Left ventricle myocardium inferior (tissue), 1 donor: ENCODE measurements at places on chromosomes 7 and 10.

GRCh38 chr7:128908750-128909624 is 1.5 kb downstream of the KCP start:
- no peak for DNase-seq

- no peak for DNase-seq
These were observed 37.9 kb upstream of the ABCB5 start for GRCh38 chr7:20577441-20578071.

GRCh38 chr7:150396851-150397260 is 17.7 kb downstream of the ZNF775 start:
- no peak for DNase-seq

DNA sequence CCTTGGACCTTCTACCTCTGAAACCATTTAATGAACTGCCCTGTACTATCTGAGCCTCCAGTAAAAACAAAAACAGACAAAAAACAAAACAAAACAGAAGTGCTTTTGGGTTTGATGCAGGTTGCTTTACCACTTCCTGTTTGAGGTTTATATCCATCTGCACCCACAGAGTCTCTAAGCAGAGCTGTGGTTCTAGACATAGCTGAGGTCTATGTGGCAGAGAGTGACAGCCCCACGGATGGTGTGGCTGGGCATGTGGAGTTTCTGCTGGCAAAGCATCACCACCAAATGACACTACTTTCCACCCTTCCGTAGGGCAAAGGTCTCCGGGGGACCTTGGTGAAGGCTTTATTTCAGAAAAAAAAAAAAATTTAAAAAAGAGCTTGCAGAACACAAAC is 754.2 kb downstream of the GRID1 start:
- DNase-seq: no peak

- no peak for DNase-seq
These were observed 15.2 kb upstream of the C10orf67 start for GRCh38 chr10:23359692-23360380.

- no peak for DNase-seq
These were observed 43.8 kb downstream of the LRRC18 start for GRCh38 chr10:48895803-48896195.

- DNase-seq: no peak
These were observed 238.0 kb upstream of the FOXK1 start for GRCh38 chr7:4444106-4444505.

DNA sequence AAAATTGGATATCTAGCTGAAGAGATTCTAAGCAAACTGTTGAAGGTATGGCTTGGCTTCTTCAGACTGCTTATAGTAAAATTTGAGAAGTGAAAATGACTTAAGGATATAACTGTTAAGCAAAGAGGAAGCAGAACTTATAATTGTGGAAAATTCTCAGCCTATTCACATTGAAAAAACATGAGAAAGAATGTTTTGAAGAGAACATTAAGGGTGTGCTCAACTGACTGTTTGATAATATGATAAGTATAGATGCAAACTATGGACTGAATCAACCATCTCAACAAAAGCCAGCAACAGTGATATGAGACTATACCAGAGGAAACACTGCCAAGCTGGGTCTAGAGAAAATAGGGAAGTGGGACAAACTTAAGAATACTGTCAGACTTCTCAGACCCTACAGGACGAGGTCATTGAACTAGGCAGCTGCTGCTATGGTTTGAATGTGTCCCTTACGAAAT is 133.1 kb upstream of the PPP1R3A start:
- DNase-seq: no peak

DNA sequence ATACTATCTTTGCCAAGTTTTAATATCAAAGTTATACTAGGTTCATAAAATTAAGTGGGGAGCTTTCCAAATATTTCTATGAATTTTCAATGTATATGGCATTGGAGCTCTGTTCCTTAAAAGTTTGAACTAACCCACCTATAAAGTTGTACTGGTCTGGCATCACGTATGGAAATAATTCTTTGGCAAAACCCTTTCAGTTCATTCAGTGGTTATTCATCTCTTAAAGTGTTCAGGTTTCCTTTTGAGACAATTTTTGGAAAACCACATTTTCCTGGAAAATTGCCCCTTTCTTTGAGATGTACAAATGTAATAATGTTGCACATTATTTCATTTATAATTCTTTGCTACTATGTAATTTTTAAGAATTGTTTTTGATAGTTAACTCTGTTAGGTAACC is 62.5 kb upstream of the INPP5A start:
- no peak for DNase-seq

GRCh38 chr7:132402096-132402495 is 174.2 kb downstream of the PLXNA4 start:
- DNase-seq: no peak

DNA sequence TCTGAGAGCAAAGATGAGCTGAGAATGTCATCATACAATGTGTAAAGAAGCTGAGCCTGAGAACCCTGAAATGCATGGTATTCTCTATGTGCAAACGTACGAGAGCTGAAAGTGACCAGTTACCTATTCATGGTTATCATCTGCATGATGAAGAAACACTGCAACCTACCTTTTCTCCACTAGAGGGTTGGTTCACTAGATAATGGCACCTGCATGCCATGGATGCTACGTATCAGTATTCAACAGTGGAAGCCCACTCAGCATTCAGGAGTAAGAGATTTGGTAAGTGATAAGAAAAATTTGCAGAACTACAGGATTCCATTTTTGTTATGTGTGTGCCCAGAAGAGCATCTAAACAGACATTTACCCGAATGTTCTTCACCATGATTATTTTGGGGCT is 145.4 kb downstream of the PTPRN2 start:
- no peak for DNase-seq

DNA sequence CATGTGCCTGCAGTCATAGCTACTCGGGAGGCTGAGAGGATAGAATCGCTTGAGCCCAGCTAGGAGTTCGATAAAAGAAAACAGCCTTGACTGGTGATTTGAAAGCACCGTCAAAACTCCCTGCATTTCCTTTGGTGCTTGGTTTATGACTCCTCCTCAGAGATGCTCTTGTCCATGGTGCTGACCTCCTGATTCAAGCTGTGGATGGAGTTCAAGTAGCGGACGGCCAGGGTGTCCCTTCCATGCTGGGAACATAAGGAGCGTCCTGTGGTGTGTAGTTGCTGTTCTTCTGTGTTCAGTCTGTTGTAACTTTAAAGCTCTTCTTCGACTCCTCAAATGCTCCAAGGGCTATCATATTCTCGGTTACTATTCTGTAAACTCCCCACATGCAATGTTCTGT is 382.5 kb upstream of the KIAA1217 start:
- DNase-seq: no peak

- DNase-seq: no peak
These were observed 111.7 kb upstream of the GJD4 start for GRCh38 chr10:35493196-35494118.

- no peak for DNase-seq
These were observed 108.4 kb downstream of the SFMBT2 start for GRCh38 chr10:7302392-7302906.

DNA sequence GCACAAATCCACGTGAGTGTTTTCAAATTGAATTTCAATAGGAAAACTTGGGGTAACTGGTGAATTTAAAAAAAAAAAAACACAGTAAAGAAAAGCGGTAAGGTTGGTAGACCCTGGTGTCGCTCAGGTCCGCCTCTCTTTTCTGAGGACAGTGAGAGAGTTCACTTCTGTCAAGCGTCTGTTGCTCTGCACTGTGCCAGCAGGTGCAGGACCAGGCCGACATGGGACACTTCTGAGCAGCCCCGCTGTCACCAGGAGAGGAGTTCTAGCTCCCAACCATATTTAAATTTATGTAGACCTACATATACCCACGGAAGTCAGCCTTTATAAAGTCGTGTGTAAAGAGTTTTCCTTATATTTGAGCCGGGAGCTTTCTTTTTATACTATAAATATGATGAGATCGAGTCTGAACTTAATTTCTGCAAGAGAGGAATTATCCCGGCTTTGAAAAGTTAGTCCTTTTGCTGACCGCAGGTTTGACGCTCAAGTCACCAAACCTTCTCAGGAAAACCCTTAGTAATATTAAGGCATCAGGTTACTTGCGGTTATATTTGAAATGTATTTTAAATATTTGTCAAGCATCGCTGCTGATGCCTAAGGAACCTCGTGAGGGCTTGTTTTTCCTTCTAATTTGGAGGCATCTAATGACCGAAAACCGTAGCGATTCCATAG is 531 bp downstream of the IKZF1 start:
- DNase-seq: no peak

DNA sequence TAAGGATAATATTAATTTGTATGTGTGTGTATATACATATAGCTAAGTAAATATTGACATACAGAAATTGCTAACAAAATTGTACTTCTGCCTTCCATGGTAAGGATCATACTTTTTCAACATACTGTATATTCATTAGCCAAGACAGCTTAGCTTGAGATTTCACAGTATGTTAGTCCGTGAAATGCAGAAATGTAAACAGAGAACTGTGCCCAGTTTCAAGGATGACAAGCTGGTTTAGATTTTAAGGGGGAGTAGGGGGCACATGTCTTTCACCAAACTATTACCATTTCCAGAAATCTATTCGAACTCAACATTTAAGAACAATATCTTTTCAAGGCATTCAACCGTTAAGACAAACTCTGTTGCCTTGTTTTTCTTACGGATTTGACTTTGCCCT is 182.2 kb downstream of the SORCS1 start:
- no peak for DNase-seq

DNA sequence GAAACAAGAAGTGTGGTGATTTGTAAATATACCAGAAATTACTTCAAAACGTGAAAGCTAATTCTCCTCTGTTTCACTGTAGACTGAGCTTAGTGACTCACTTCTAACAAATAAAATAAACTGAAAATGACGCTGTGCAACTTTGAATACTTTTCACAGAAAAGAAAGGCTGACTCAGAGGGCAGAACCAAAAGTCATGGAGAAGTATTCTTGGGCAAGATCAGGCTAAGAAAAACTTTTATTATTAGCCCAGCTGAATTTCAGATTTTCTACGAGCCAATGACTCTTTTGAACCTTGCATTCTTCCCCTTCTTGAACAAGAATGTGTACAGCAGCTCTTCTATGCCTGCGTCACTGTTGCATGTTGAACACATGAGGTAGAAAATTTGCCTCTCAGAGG is 527.3 kb upstream of the GHITM start:
- no peak for DNase-seq

- DNase-seq: no peak
These were observed 10.2 kb downstream of the APBB1IP start for GRCh38 chr10:26448292-26448691.

- DNase-seq: no peak
These were observed 42.7 kb downstream of the FAM107B start for GRCh38 chr10:14731875-14732512.

- no peak for DNase-seq
These were observed 118.9 kb downstream of the SND1 start for GRCh38 chr7:127770885-127771284.

- DNase-seq: no peak
These were observed 74.4 kb downstream of the SEPTIN7 start for GRCh38 chr7:35875292-35875691.

DNA sequence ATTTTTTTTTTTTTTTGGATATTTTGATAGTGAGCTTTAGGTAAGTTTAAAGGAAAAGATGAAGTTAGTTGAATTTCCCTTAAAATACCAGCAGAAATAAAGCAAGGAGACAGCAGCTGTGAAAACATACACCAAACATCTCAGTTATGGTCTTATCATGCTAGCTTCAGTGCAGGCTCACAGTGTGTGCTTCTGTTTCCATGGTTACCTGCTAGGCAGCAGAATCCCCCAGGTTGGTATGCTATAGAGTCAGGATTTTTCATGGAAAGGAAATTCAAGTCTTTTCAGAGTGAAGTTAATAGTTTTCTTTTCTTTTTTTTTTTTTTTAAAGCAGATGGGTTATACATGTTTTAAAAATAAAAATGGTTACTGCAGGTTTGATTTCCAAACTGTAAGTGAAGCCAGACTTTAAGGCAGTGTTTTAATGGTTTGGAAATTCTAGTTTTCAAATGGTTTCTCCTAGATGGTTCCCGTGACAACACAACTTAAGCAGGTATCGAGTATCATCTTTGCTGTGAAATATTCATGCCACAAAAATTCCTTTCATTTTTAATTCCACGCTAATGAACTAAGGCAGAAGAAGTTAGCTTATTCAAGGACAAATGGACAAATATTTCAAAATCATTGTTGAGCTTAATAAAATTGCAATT is 230.9 kb downstream of the BICC1 start:
- no peak for DNase-seq

DNA sequence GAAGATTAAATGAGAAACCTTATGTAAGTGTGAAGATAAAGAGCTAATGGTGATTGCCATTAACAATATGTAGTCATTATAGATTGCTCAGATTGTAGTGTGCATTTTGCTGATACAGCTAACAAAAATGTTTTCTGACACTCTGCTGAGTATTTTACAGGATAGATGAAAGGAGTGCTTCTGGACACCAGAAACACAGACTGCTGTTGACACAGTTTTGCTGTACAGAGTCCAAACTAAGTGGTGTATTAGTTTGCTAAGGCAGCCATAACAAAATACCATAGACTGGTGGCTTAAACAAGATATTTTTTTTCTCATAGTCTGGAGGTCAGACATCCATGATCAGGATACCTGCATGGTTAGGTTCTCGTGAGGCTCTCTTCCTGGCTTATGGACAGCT is 2.2 kb downstream of the SMC3 start:
- DNase-seq: no peak

DNA sequence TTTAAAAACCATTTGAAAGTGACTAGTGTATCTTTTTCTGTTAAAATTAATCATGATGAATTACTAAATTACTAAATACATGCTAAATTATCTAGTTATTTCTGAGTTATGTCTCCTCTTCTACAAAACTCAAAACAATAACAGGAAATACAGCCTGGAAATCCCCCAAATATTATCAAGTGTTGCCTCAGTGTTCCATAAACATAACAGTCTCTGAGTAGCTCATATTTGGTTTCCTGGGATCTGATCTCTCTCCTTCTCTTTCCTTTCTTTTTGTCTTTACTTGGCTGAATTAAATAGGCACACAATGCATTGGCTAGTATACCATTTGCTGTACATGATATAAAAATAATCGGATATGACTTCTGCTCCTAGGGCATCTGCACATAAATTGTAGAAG is 277.6 kb upstream of the IGFBP3 start:
- no peak for DNase-seq

DNA sequence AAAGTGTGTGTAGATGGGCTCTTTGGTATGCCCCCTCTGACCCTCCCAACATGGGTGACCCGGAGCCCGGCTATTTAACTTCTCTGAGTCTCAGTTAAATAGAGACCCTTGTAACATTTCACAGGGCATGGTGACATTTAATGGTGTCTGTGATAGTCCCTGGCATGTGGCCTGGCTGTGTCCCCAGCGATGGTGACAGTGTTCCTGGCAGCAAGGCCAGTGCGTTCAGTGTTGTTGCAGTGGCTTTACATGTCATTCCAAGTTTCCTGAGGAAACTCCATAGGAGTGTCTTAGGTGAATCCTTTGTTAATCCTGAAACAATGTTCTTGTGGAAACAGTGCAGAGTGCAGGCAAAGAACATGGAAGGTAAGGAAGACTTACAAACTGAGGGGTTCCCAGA is 137.0 kb downstream of the RAMP3 start:
- DNase-seq: peak; percentile 63

GRCh38 chr10:101793526-101793925 is 10.3 kb upstream of the NPM3 start:
- DNase-seq: no peak
